ENCODE measurements at places on chromosomes 5 and 9.
A peak's percentile ranks its signal among the peaks of the same experiment; 100 is the strongest.

DNA sequence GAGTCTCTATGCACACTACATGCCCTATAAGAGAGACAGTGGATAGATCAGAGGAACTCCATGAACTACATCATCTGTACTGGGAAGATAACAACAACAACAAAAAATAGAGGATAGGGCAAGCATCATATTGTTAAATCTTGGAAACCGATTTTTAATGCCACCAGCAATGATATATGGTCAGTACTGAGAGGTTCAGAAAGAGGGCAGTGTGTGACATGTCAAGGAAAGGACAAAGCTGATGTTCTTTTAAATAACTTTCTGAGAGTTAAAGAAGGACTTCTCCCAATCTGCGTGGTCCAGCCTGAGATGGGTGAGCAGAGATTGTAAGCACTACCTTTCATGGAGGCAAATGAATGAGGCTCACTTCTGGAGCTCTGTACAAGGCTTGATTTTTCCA lies 62.0 kb upstream of the PHF24 start:
- H3K27me3 ChIP-seq = peaks cover 15% of the 10 kb centered on the region
- DNase-seq = no peak

- H3K27me3 ChIP-seq = no peaks in the 10 kb centered on the region
- H3K4me3 ChIP-seq = no peak overlapping the region
- no peak for DNase-seq
- H3K4me1 ChIP-seq = no peaks in the 10 kb centered on the region
- H3K36me3 ChIP-seq = no peaks in the 10 kb centered on the region
These were observed 155.1 kb downstream of the PDZD2 start for GRCh38 chr5:31794009-31794408.

GRCh38 chr5:178466342-178466741 lies 123.9 kb downstream of the COL23A1 start:
- DNase-seq = no peak
- H3K4me3 ChIP-seq = no peak overlapping the region
- H3K36me3 ChIP-seq = no peaks in the 10 kb centered on the region
- H3K27me3 ChIP-seq = no peaks in the 10 kb centered on the region
- no peak overlapping the region for H3K27ac ChIP-seq

DNA sequence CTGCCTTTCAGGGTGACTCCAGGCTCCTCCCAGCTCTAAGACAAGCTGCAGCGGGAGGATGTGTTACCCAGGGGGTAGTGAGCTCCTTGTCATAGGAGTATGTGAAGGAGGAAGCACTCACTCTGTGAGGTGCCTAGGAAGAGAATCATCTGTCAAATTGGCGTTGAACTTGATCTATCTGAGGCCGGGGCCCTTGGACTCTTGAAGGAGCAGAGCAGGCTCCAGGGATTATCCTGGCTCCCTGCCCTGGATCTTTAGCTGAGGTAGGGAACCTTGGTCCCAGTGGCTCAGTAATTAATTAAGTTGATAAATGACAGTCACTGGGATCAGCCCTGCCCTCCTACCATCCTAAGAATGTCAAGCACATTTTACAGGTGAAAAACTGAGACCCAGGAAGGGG lies 15.5 kb downstream of the ADGRD2 start:
- H3K4me3 ChIP-seq = no peak overlapping the region
- no peak for DNase-seq
- no peaks in the 10 kb centered on the region for H3K4me1 ChIP-seq
- H3K36me3 ChIP-seq = no peaks in the 10 kb centered on the region
- no peak overlapping the region for H3K27ac ChIP-seq

DNA sequence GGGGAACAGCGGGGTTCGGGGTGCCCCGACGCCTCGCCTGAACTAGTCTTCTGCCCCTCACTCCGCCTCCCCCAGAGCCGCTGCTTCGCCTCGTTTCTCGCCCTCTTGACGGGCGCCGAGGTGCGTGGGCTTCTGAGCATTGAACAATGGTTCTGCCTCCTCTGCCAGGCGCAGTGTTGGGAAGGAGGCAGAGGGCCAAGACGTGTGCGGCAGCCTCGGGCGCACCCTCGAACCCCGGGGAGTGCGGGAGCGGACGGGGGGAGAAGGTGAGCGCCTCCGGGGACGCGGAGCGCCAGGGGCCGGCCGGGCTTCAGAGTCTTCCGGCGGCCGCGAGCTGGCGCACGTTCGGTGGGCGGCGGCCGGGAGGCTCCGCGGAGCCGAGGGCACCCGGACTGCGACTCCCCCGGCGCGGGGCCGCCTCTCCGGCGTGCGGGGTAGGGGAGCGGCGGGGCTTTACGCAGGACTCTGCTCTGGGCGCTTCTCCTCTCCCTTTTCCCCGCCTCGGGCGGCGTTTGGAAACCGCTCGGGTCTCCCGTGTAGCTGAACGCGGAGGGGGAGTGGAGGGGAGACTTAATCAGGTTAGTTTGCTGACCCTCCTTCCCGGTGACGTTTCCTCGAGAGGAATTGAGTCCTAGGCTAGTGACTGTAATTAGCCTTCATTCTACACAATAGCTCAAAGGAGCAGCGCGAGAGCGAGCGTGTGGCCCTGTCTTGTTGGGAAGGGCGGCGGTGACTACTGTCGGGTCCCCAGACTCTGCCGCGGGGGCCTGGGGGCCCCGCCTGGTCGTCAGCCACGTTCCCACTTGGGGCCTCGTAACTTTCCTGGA lies 1.1 kb downstream of the VLDLR start:
- H3K27me3 ChIP-seq = no peaks in the 10 kb centered on the region
- no peaks in the 10 kb centered on the region for H3K4me1 ChIP-seq
- DNase-seq = peak; percentile 69
- no peaks in the 10 kb centered on the region for H3K36me3 ChIP-seq
- H3K4me3 ChIP-seq = peak overlapping the region; percentile 81

DNA sequence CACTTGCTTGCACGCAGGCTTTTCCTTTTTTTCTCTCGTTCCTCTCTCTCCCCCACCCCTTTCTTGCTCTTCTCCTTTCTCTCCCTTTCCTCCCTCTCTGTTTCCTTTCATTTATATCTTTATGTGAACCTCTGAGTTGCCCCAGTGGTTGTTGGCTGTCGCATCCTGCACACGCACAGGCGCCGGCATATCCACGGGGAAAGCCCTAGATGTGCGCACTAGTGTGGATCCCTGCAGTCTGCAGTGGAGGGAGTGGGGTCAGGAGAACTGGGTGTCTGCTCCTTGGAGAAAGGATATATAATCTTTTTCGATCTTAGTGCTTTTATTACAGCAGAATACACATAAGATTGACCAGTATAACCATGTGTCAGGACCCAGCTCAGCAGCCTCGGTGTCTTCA lies 223.5 kb downstream of the FANCC start:
- H3K27ac ChIP-seq = peak overlapping the region; percentile 93
- DNase-seq = no peak
- H3K27me3 ChIP-seq = no peaks in the 10 kb centered on the region
- no peak overlapping the region for H3K4me3 ChIP-seq
- peaks cover 59% of the 10 kb centered on the region for H3K4me1 ChIP-seq

DNA sequence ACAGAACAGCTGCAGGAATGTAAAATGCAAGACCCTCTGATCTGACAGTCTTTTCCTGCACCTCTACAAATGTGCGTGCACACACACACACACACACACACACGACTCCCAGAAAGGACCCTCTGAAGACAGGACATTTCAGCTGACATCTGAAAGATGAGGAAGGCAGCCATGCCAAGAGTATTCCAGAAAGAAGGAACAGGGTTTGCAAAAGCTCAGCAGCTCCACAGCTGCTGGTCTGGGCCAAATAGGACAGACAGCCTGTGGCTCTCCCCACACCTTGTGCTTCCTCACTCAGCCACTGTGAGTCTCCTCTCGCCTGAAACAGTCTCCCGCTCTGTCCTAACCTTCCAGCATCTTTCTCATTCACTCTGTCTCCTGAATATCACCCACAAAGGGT lies 189.0 kb downstream of the PALM2AKAP2 start:
- H3K36me3 ChIP-seq = no peaks in the 10 kb centered on the region
- DNase-seq = no peak
- H3K27ac ChIP-seq = no peak overlapping the region
- H3K4me3 ChIP-seq = no peak overlapping the region
- H3K4me1 ChIP-seq = peaks cover 27% of the 10 kb centered on the region
- no peaks in the 10 kb centered on the region for H3K27me3 ChIP-seq

DNA sequence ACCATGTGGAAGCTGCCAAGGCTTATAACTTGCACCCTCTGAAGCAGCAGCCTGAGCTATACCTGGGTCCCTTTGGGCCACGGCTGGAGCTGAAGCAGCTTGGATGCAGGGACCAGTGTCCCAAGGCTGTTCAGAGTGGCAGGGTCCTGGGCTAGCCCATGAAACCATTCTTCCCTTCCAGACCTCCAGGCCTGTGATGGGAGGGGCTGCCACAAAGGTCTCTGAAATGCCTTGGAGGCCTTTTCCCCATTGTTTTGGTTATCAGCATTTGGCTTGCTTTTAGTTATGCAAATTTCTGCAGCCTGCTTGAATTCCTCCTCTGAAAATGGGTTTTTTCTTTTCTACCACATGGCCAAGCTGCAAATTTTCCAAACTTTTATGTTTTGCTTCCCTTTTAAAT lies 433.7 kb upstream of the ACO1 start:
- no peaks in the 10 kb centered on the region for H3K36me3 ChIP-seq
- no peak overlapping the region for H3K4me3 ChIP-seq
- DNase-seq = no peak
- H3K27me3 ChIP-seq = no peaks in the 10 kb centered on the region
- no peak overlapping the region for H3K27ac ChIP-seq
